ENCODE measurements at places on chromosomes 16 and 17.

GRCh38 chr17:75288770-75289114 is 491 bp downstream of the SLC25A19 start:
- DNase-seq, result no peak

DNA sequence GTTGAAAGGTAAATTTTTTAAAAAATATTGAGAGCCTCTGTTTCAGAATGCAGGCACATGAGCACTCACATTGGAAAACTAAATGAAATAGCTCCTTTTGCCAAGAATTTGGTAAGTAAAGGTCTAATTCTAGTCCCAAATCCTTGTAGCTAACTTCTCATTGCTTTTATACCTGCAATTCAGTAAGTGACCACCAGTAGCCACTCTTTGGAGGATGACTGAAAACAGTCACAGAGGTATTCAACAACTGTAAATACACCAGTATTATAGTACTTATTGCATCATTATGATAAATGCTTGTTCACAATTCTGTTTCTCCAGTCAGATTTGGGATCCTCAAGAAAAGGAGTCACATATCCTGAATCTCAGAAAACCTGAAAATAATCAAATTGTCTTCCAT is 562.4 kb upstream of the CDH11 start:
- DNase-seq, result no peak

GRCh38 chr17:67412032-67412431 is 35.0 kb downstream of the PITPNC1 start:
- no peak for DNase-seq

GRCh38 chr17:82475458-82475857 is 16.9 kb downstream of the NARF start:
- no peak for DNase-seq

DNA sequence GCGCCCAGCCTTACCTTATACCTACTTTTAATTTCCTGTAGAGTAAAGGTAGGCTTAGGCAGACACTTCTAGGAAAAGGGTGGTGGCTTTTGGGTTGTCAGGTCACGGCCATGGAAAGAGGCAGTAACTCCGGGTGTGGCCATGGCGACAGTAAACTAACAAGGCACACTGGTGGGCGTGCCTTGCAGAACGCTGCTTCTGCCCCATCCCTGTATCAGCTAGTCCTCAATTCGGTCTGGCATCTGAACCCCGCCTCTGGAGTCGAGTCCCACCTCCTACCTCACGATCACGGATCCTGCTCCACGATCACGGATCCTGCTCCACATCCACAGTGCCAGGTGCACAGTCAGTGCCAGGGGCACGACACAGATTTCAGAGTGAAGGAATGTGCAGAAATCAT is 5.6 kb downstream of the ADCY9 start:
- DNase-seq, result peak; percentile 28

- DNase-seq, result no peak
These were observed 37.5 kb downstream of the RBFOX3 start for GRCh38 chr17:79573196-79573896.

DNA sequence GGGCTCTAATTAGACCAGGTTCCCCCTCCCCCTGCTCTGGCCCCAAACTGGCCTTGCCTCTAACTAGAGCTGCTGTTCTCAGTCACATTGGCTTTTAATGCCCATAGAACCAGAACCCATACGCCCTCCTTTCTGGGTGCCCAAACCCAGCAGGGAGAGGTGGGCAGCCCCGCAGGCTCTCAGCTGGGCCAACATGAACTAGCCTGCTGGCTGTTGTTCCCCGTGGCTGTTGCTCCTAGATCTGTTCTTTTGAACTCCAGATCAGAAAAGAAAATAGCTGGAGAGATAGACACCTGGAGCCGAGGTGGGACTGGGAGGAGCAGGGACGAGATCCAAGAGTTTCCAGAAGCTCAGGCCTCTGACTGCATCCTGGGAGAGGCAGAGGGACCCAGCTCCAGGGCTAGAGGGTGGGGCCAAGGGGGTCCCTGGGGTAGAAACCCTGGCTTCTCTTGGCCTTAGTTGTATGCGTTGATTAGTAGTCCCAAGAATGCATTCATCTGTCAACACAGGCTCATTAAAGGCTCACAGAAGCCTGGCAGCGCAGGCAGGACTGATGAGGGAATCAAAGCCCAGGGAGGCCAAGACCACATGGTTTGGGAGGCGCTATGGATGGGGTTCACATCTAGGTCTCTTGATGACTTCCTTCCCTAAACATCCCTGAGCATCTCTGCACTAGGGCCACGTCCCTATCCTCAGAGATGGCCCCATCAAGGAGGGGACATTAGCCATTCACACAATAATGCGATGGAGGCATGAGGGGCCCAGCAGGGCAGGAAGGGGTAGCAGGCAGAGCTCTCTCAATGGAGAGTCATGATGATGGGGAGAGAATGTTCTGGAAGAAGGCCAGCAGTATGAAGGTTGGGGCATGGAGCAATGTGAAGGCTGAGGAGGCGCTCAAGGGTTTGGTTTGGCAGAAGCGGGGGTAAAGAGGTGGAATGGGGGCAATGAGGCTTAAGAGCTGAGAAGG is 1.3 kb upstream of the CPSF4L start:
- DNase-seq, result no peak

GRCh38 chr17:74431568-74432423 is at the start of gene GPRC5C:
Gene GPRC5C, plus strand, starts transcription at chr17:74432088. Its CDS starts 7,689 bp downstream, at chr17:74439777.
- DNase-seq, result peak; percentile 49

DNA sequence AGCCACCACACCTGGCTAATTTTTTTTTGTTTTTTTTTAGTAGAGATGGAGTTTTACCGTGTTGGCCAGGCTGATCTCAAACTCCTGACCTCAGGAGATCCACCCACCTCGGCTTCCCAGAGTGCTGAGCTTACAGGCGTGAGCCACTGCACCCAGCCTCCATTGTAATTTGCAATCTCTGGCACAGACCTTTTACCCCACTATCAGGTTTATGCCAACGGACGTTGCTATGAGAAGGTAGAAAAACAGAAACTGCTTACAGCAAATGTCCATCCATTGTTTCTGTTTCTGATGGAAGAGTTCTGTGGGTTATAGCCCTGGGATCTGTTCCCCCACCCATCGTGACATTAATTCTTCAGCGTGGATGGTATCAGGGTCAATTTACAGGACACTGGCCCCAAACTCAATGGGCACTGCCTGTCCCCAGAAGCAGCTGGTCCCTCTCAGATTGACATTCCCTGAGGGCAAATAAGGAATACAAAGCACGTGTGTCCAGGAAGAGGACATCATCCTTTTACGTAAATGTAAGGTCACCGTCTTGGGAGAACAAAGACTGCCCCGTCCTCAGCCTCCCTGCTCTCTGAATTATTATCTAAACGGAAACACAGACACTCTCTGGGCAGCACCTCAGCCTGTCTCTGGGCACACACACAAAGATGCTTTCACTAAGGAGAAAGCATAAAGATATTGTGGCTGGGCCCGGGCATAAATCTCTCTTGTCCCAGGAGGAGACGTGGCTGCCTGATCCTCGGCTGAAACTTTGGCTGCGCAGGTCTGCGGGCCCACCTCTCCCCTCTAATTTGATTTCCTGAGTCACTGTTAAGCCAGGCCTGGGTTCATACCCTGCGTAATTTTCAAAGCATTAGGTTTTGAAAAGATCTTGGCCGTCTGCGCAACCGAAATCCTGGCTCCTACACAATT is 5.2 kb downstream of the KCNG4 start:
- DNase-seq, result no peak

GRCh38 chr16:11437069-11437468 is 91.8 kb downstream of the RMI2 start:
- no peak for DNase-seq

- DNase-seq, result no peak
These were observed 276.9 kb downstream of the SHISA9 start for GRCh38 chr16:13178318-13178717.

GRCh38 chr16:8885674-8886592 is 3.8 kb downstream of the LITAFD start:
- no peak for DNase-seq

DNA sequence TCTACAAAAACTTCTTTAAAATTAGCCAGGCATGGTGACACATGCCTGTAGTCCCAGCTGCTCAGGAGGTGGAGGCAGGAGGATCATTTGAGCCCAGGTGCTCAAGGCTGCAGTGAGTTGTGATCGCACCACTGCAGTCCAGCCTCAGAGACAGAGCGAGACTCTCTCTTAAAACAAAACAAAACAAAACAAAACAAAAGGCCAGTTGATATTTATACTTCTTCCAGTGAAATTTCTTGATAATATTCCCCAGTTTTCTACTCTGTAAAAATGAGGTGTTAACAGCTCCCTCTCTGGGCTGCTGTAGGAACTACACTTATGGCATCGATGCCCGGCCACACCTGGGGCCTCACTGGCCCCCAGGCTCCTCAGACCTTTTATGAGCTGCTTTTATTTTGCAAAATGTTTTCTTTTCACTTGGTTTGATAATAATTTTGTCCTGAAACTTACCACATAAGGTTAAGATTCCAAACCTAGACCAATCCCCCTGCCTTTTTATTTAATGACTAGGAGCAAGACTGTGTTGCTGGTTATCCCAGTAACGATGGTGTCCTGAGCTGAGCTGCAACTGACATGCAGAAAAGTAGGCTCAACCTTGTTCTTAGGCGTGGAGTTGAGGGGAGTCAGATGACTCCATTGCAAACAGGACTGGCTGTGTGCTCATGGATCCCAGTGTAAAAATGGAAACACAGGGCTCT is 17.6 kb downstream of the MAPK8IP3 start:
- DNase-seq, result peak; percentile 57

DNA sequence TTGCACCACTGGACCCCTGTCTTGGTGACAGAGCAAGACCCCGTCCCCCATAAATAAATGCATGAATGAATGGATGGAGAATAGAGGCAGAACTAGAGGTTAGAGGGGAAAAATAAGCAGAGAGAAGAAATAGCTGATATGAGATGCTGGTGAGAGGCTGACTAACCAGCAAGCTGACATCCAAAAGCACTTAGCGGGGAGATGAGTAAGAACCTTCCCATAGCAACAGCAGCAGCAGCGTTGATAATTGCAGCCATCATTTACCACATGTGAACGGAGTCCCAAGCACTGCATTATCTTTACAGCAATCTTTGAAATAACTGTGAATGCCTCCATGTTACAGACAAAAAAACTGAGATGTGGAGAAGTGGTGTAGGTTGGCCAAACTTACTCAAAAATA is 777.3 kb upstream of the EEF2KMT start:
- no peak for DNase-seq

- DNase-seq, result no peak
These were observed 7.9 kb downstream of the DDX19B start for GRCh38 chr16:70306880-70307279.

- no peak for DNase-seq
These were observed 759.9 kb downstream of the KCNJ2 start for GRCh38 chr17:70929226-70929625.

GRCh38 chr17:73890831-73891405 is 246.7 kb upstream of the SDK2 start:
- no peak for DNase-seq

- DNase-seq, result no peak
These were observed 33.3 kb upstream of the DYNLRB2 start for GRCh38 chr16:80507538-80507937.

- DNase-seq, result peak; percentile 73
These were observed 101.6 kb downstream of the RAB11FIP4 start for GRCh38 chr17:31492880-31493655.

- DNase-seq, result no peak
These were observed 279.4 kb downstream of the PARN start for GRCh38 chr16:14350626-14351025.

- DNase-seq, result no peak
These were observed 106.3 kb upstream of the HSBP1 start for GRCh38 chr16:83701494-83701893.

- DNase-seq, result no peak
These were observed 41.0 kb downstream of the FOXL1 start for GRCh38 chr16:86619239-86619794.

GRCh38 chr16:27347930-27348685 is 34.3 kb downstream of the IL4R start:
- DNase-seq, result no peak

DNA sequence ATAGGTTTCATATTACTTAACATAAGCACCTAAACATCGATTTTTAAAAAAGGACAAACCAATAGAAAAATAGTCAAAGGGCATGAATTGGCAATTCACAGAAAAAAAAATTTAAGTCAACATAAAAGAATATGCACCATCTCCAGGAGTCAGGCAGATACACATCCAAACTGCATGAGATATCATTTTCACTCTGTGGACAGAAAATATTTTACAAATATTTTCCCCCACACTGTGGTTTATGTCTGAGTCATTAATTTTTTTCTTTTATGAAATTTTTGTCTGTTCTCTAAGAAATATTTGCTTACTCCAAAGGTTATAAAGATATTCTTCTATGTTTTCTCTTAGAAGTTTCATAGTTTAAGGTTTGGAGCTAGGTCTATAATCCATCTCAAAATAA is 74.4 kb upstream of the DNAH17 start:
- DNase-seq, result no peak

Measured in CD4-positive, alpha-beta T cell treated with Interferon alpha-2 for 1 hour (primary cell).